NCI-H1092 treated with DMSO at 0.1 percent for 48 hours (cell line): ENCODE measurements at places on chromosomes 6 and 20.
A peak's percentile ranks its signal among the peaks of the same experiment; 100 is the strongest.

GRCh38 chr6:162907876-162908481 is 180.2 kb downstream of the PACRG start:
- DNase-seq = no peak

GRCh38 chr6:9095729-9096128 is 660.4 kb upstream of the SLC35B3 start:
- peak; percentile 13 for DNase-seq

- no peak for DNase-seq
Observed at GRCh38 chr6:34731393-34732060, 25.8 kb upstream of the SNRPC start.

- peak; percentile 10 for DNase-seq
Observed at GRCh38 chr20:3068986-3069900, 2.2 kb upstream of the OXT start.

DNA sequence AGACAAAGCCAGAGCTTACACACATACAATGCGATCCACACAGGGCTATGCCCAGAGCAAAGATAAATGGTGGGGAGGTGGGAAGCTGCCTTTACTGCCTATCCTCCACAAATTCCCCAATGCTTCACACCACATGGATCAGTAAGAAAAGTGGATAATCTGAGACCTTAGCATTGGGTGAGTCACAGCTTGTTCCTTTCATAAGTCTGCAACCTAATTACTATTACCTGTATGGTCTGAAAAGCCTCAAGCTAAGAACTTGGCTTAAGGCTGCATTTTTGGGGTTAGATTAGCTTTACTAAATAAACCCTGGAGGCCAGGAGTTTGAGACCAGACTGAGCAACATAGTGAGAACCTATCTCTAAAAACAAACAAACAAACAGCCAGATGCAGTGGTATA is 66.0 kb upstream of the BTBD3 start:
- no peak for DNase-seq

- DNase-seq = peak; percentile 52
Observed at GRCh38 chr20:297925-298775, 780 bp downstream of the ZCCHC3 start.

DNA sequence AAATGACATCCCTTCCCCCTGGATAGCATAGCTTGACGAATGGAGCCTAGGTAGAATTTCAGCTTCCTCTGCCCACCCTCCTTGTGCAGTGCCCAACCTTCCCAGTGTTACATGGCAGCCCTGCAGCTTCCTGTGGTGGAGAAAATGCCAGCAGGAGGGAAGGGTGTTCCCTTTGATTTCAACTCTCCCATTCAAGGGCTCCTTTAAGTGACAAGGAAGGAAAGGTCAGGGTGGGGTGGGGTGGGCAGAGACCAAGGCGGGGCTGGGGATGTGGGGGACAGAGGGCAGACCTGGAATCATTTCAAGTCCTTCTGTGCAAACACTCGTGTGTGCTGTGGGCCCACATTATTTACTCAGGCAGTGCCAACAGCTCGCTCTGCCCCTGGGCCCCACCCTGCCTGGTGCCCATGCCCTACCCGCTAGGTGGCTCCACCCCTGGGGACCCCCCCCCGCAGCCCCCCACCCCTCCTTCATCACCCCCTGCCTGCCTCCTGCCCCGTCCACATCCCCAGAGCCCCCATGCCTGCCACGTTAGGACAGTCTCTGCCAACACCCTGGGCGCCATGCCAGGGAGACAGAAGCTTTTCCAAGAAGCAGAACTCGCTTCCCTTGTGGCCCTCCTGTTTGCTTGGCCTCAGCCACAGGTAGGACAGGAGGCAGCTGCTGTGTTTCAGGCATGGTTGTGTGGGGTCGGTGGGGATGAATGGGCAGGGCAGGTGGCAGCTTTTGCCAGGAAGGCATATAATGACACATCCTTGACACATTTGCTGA is 9.4 kb downstream of the SPDEF start:
- peak; percentile 93 for DNase-seq

- DNase-seq = no peak
Observed at GRCh38 chr6:105601541-105602236, 198.8 kb upstream of the PREP start.

GRCh38 chr6:36967301-36967700 is 12.8 kb downstream of the PI16 start:
- DNase-seq = no peak
